Glomerular endothelial cell (primary cell): ENCODE measurements at places on chromosomes 13 and 19. TPM values are rescaled to one million over a fixed set of nuclear protein-coding genes. Genes with fewer than 3 reads are reported as not detected.
A peak's percentile ranks its signal among the peaks of the same experiment; 100 is the strongest.

The MAP2K2 gene
- total RNA-seq, result 139 and 150 TPM in 2 replicates

DNA sequence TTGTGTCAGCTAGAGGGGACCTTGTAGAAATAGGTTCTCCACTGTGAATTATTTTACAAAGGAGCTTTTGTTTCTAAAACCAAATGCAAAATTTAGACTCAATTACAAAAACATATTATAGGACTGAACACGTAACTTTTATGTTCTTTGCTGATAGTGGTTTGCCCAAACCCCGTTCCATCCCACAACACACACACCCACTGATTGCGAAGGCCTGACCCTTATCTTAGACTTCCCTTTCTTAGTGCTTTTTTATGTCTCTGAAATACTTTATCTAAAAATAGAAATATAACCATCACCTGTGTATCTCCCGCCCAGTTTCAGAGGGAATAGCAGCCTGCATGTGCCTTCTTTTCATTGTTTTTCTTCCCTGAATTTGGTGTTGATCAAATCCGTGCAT is 13.0 kb downstream of the CCNA1 start:
- DNase-seq, result no peak

The TMEM38A gene
- total RNA-seq, result 0.34 and 1.2 TPM in 2 replicates

The GIPR gene
- total RNA-seq, result 0.76 TPM in 1 of 2 replicates, not detected in the other

DNA sequence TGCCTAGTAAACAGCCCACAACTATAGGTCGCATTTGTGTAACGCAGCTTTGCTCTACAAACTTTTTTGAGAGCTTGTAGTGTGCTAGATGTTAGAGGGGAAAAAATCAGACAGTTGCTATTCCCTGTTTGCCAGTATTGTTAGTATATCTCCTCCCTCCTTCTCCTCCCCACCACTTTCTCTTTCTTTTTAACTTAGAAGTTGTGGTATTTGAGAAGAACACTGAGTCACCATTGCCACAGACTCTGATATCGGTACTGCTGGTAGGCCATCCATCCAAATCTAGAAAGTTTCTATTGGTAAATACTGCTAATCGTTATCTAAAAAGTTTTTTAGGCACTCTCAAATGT is 666 bp downstream of the POMP start:
- DNase-seq, result no peak

The GARIN5A gene
- total RNA-seq, result 0.39 TPM in 1 of 2 replicates, not detected in the other

GRCh38 chr19:30546332-30546731 is 174.1 kb downstream of the ZNF536 start:
- no peak for DNase-seq

- no peak for DNase-seq
These were observed 232.0 kb downstream of the KCNRG start for GRCh38 chr13:50247223-50247622.

GRCh38 chr13:48038761-48039160 is 1.2 kb downstream of the NUDT15 start:
- no peak for DNase-seq

- no peak for DNase-seq
These were observed 30.2 kb upstream of the FREM2 start for GRCh38 chr13:38656699-38657098.

- no peak for DNase-seq
These were observed 731 bp downstream of the MAG start for GRCh38 chr19:35292421-35293362.

DNA sequence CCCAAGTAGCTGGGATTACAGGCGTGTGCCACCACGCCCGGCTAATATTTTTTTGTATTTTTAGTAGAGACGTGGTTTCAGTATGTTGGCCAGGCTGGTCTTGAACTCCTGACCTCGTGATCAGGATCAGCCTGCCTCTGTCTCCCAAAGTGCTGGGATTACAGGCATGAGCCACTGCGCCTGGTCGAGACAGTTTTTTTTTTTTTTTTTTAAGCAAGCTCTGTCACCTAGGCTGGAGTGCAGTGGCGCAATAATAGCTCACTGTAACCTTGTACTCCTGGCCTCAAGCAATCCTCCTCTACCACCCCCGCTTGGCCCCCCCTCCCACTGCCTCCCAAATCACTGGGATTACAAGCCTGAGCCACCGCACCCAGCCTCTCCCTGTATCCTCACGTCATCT is 6.4 kb upstream of the MAP2K7 start:
- no peak for DNase-seq

The IZUMO4 gene
- 0.99 and 6.6 TPM in 2 replicates for total RNA-seq

GRCh38 chr13:24670174-24670573 is 10.0 kb upstream of the ATP12A start:
- DNase-seq, result no peak

DNA sequence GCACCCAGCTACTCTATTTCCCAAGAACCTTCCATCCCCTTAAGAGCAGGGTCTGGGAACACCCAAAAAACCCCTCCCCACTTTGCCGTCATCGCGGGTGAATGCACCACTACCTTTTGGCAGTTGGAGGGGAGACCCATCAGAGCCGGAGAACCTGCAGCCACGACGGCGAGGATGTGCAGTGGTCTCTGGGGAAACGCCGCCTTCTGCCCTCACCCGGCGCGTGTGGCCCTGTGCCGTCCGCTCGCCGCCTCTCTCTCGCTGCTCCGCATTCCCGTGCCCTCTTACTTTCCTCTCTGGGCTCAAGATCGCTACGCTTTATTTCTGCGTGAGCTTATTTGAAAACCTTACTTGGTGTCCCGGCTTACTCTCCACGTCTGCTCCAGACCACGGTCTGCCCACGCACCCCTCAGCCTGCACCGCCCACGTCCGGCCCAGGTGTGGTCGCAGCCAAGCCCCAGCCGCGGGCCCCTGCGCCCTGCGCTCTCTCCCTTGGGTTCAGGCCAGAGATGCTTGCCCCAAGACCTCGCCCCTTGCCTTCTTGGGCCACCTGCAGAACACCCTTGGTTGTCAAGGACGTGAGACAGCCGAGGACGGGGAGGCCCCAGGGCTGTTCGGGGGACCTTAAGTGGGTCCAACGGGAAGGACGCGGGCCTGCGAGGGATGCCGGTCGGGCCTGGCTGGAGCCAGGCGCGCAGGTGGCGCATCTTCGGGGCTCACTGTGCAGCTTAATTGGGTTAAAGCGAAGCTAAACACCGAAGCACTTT is 2.0 kb upstream of the MAB21L1 start:
- DNase-seq, result no peak

DNA sequence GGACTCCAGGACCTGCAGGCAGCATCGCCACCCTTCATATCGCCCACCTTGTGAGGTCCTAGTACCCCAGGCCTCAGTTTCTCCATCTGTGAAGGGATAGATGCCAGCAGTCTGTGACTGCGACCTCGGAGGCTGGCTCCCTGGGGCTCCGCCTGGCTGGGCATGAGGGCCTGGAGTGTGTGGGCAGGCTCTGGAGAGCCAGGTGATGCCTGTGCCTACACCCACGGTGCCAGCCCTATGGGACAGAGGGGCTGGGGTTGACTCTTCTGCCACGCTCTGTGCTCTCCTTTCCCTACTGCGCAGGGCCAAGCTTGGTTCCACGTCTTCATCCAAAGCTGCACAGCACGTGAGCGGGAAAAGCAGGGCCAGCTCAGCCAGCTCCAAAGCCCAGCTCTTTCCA is 26.0 kb upstream of the NFIC start:
- no peak for DNase-seq

The PRKCG gene
- 0.06 TPM in 1 of 2 replicates, not detected in the other for total RNA-seq

The AMER2 gene
- total RNA-seq, result under 0.01 TPM in 1 of 2 replicates, not detected in the other

DNA sequence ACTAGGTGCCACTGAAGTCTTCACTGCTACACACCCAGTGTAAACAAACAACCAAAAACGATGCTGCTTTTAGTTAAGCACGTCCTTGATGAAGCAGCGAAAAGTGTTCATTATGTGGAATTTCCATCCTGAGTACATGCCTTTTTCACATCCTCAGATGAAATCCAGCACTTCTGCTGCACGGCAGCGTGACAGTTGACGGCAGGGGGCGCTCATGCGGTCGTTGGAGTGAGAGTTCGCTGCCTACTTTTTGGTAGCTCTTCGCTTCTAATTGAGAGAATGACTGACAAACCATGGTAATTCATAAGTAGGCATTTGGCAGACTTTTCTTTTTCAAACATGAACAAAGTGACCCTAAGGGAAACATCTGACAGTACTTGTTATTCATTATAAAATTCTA is 1124.9 kb downstream of the EFNB2 start:
- DNase-seq, result no peak

DNA sequence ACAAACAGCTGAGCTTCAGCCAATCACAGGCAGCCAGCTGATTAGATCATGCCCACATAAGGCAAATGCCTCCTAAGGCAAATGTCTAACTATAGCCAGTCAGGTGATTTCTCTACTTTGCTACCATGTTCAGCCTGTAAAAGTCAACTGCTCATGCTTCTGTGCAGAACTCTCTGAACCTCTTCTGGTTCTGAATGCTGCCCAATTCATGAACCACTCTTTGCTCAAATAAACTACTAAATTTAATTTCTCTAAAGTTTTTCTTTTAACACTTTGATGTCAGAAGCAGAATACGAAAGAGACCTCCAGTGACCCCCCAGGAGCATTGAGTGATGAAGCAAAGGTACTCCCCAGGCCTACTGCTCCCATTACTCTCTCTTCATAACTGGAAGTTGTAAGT is 240.7 kb upstream of the IPO5 start:
- DNase-seq, result no peak

- DNase-seq, result no peak
These were observed 5.3 kb downstream of the PCDH17 start for GRCh38 chr13:57636816-57637215.

GRCh38 chr19:38009650-38010242 is 102.7 kb downstream of the SIPA1L3 start:
- DNase-seq, result no peak

The TICAM1 gene
- total RNA-seq, result 12.0 and 16.7 TPM in 2 replicates

DNA sequence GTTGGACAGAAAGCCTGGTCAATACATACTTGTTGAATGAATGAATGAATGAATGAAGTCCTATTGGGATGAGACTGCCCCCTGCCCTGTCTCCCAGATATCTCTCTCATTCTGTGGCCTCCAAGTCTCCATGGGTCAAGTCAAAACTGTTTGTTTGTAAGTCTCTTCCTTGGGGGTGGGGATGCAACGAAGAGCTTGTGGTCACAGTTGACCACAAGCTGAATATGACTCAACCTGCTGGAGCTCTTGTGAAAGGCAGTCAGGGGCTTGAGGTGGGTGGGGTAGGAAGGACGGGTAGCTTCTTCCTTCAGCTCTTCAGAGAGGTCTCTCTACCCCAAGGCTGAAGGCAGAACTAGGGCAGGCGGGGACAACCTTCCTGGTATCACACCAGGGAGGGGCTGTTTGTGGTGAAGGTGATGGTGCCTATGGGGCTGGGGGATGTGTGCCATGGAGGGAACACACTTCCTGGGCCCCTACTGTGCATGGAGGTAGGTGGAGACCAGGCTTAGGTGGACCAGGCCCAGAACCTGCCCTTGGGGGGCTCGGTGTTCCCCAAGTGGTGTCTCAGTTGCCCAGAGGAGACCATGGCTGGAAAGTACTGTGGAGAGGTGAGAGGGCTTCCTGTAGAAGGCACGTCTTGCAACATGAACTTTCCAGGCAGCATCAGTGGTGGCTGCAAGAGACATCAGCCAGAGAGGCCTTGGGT is 8.0 kb downstream of the MYO1F start:
- DNase-seq, result no peak

DNA sequence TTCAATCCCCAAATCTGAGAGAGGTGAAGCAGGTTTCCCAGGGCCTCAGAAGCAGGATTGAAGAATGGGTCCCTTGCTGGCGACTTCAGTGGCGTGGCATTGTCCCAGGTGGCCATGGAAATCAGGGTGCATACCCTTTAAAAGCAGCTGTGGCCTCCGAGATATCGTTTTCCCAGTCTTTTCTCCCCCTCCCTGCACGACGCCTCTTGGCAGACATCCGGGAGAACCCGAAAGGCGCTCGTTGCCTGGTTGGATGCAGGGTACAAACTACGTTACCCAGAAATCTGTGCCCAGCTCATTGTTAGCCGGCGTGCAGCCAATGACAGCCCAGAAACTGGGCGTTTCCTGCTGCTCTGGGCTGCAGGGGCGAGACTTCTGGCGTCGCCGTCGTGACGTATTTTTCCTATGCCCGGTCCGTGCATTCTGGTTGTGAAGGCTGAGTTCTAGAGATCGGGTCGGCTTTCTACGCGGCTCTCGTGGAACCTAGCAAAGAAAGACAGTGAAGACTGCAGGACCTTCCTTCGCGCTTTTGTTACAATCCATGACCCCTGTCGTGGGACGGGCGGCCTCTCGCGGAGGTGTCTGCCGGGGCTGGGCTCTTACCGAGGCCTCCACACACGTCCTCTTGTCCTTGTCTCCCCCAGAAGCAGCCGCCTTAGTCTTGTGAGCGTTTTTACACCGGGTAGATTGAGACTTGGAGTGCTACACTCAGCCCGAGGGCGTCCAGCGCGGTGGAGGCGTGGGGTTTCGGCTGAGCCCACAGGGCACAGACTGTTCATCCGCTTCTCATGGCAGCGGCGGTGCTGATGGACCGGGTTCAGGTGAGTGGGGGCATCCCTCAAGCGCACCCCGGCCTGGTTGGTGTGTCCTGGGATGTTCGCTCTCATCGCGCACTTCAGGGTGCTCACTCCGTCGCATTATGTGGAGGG is at the start of gene ZNF304:
Gene ZNF304, plus strand, starts transcription at position 395 of the 929 bp plus-strand sequence. Its CDS starts 394 bp downstream, at position 789.
- DNase-seq, result peak; percentile 76

- no peak for DNase-seq
These were observed 66.2 kb downstream of the RUBCNL start for GRCh38 chr13:46320821-46321220.

DNA sequence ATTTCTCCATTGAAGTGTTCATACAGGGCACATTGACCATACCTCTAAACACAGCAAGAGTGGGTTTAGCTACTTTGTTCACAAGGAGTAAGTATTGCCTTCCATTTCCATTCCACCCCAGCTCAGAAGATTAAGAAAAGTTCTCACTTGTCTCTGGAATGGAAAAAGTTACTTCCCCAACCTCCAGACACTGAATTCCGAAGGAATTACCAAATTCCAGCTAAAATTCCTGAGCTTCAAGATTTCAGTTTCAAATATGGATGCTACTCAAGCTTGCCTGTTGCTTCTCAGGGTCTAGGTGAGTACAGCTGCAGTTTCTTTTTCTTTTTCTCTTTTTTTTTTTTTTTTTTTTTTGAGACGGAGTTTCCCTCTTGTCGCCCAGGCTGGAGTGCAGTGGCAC is 33.6 kb downstream of the TEX26 start:
- DNase-seq, result no peak

- DNase-seq, result no peak
These were observed 6.2 kb downstream of the ABCC4 start for GRCh38 chr13:95295026-95295425.

GRCh38 chr19:18045307-18046050 is 37.5 kb downstream of the ARRDC2 start:
- no peak for DNase-seq

DNA sequence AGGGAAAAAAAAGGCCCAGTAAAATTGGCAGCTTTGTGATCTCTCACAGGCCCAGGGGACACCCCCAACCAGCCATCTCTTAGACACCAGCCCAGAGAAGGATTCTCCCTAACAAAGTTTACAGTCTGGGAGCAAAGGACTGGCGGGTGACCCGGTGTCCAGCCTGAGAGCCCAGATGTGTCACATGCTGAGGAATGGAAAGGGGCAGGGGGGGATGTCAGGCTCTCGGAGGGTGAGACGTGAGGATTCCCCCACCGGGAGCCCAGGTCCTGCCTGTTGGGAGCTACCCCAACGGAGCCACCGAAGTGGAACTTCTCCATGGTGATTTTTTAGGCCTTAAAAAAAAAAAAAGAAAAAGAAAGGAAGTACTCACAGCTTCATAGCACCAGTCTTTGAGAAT is 4.8 kb upstream of the CTXN1 start:
- DNase-seq, result no peak
